ENCODE measurements at places on chromosomes 3 and 15.

DNA sequence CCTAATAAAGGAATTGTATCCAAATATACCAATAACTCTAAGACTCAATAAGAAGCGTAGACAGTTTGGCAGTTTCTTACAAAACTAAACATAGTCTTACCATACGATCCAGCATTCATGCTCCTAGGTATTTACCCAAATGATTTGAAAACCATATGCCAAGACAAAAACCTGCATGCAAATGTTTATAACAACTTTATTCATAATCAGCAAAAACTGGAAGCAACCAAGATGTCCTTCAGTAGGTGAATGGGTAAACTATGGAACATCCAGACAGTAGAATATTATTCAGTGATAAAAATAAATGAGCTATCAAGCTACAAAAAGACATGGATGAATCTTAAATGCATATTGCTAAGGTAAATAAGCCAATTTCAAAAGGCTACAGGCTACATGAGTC, 58.4 kb downstream of the SYN2 start:
- DNase-seq: no peak

DNA sequence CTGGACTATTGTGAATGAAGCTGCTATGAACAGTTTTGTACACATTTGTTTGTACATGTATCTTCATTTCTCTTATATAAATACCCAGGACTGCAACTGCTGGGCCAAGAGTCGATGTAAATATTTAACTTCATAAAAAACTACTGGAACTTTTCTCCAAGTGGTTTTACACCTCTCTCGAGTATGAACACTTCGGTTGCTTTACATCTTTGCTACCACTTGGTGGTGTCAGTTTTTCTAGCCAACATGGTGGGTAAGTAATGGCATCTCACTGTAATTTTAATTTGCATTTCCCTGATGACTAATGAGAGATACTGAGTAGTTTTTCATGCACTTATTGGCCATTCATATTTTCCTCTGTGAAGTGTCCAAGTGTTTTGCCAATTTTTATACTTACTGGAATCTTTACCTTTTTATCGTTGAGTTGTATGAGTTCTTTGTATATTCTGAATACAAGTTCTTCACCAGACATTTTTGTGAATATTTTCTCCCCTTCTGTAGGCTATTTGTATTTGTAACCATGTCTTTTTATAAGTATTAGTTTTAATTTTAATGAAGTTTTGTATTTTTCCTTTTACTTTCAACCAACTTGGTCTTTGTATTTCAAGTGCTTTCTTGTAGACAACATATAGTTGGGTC, 44.4 kb downstream of the PCOLCE2 start:
- DNase-seq: no peak

- no peak for DNase-seq
Measured at GRCh38 chr3:15602146-15602536, 596 bp downstream of the BTD start.

DNA sequence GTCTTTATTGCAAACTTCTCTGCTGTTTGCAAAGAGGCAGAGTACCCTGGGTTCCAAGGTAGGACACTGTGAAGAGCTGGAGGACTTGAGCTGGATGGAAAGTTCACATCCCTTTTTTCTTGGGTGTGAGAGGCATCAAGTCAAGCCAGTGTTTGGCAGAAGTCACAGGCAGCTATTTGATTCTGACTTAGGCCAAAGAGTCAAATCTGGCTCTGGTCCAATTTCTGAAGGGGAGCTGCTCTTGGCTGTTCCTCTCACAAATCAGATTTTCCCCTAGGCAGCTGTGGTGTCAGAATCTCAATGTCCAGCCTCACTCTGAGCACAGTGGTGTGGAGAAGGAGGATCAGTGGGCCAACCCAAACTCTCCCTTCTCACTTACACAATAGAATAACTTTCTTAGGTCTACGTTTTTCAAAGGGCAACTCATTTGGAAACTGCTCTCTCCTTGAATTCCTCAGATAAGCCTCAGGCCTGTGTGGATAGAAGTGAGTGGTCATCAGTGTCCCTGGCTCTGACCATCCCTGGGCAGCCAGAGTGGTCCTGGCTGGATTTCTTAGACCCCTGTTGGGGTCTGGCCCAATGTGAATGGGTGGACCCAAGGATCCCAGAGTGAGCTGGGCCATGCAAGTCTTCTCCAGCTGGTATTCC, 18.2 kb upstream of the AMOTL2 start:
- DNase-seq: no peak

DNA sequence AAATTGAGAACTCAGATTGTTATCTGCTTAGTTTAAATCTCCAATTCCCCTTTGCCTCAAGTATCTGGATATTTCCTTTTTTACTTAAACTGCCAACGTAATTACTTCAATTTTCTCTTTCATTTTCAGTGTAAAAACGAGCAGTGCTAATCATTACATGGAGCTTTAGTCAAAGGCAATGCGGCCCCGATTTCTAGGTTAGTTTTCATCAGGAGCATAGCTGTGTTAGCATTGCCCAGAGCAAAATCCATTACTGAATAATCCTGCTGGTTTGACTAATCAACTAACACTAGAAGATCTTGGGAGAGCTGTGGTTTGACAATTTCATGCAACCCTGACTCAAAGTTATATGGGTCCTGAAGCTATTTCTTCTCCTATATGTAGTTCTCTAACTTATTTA, 46.2 kb downstream of the ZPLD1 start:
- no peak for DNase-seq

DNA sequence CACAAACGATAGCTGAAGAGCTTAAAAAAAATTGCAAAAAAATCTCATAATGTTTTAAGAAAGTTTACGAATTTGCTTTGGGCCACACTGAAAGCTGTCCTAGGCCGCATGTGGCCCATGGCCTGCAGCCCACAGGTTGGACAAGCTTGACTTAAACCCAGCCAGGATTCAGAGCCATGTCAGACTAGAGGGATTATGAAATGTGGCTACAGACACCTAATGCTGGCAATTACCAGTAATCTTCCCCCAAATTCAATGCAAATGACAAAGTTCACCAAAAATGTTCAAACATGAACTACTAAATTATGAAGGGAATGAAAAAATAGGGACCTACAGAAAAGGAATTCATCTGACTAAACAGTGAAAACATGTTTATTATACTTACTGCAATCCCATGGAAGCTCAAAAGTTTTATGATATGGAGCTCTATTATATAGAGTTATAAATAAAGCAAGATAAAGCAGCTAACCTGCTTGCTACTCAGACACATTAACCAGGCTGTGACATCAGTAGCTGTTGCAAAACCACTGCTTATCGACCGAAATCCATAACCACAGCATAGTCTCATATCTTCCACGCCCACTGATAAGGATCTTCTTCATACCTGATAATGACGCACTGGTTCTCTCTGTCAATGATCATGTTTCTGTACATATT, 49.2 kb downstream of the LDHAL6B start:
- DNase-seq: no peak

DNA sequence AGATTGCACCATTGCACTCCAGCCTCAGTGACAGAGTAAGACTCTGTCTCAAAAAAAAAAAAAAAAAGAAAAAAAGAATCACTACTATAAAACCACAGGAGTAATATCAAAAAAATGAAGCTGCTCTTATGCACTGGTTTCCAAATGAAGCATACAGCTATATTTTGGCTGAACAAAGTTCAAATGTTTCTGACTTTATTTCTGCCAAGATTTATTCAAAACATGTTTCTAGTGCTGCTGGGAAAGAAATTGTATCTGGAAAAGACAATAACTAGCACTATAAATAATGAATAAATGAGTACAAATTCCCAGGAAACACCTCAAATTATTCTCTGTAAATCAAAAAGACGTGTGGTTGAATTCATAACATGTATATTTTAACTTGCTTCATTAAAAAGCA, 102.5 kb upstream of the MME start:
- DNase-seq: no peak

DNA sequence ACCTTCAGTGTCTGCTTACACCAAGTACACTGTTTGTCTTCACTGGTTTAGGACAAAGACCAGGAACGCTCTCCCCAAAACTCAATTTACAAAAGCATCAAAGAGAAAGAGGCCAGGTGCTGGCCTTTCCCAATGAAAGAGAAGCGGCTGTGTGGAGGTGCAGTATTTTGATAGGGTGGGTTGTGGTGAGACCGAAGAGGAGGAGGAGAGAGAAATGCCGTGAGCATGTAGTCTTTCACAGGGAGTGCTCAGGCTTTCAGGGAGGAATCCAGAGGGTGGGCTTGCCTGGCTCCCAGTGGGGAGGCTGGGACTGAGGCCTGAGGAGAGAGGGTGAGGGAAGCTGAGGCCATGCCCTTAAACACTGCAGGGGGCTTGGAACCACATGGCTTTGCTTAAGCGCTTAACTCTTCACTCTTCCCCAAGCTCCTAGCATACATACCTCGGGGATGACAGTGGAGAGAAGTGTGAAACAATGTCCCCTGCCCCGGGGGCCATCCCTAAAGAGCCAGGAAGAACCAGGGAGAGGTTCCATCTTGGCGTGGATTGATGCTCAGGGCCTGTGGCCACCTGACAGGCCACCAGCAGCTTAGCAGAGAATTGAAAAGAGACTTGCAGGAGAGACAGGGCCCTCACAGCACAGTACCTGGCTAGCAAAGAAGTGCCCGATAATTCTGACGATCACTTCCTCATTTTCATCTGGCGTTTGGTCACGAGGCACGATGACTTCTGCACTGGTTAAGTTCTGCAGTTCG, 60.5 kb downstream of the SENP2 start:
- no peak for DNase-seq

GRCh38 chr3:106004826-106005225, 136.0 kb upstream of the CBLB start:
- DNase-seq: no peak

- DNase-seq: no peak
Measured at GRCh38 chr3:139265131-139266016, 78.4 kb upstream of the MRPS22 start.

DNA sequence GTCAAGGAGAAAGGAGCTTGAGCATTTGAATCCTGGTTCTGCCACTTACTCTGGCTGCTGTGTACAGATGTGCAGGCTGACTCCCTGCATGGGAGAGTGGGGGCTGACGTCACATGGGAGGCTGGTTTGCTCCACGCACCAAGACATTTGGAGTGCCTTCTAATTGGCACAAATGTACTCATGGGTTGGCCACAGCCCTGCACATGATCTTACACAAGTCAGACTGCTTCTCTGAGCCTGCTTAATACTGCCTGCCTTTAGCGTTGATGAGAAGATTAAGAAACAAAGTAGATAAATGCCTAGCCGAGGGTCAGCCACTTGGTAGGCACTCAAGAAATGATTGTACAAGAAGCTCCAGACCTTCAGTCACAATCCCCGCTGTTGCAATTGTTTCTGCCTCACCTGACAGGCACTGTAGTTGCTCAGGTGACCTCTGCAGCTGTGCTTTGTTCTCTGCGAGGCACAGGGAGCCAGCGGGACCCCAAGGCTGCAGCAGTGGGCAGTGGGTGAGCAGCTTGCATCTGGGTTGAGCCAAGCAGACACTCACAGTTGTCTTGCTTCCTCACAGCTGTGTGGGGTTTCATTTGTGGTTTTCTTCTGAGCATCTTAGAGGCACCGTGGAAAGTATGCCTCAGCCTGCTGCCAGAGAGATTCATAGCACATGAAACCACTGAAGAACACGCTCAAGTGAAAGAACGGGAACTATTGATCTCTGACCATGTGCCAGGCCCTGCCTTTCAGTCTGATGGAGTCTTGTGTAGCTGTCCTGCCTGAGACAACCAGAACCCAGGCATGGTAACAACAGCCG, 33.1 kb downstream of the GRK7 start:
- no peak for DNase-seq

DNA sequence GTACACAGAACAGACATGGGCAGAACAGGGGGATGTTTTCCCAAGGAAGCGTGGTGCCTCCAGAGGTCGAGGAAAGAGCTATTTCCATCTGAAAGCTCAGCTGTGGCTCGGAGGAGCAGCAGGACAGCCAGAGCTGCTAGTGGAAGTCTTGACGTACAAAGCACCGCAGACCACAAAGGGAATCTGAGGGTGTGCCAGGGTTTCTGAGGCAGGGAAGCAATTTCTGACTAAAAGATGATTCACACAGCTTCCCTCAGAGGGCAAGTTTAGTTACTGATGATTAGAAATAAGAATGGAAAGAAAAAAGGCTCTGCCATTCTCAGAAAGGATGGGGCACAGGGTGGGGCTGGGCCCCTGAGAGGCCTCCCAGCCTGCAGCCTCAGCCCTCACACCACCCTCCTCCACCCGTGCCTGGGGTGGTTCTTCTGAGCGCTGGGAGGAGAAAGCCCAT, 45.8 kb upstream of the SEC13 start:
- DNase-seq: peak; percentile 77
